ENCODE measurements at places on chromosomes 12 and 14. TPM values are rescaled to one million over a fixed set of nuclear protein-coding genes. Genes with fewer than 3 reads are reported as not detected.
A peak's percentile ranks its signal among the peaks of the same experiment; 100 is the strongest.

The ANO4 gene
- 1.0 TPM for total RNA-seq

The CALCOCO1 gene
- total RNA-seq, result 301 TPM

The ZNF891 gene
- 2.7 TPM for total RNA-seq

The TIGAR gene
- total RNA-seq, result 2.9 TPM

The CLEC4C gene
- not detected for total RNA-seq

The ADCK1 gene
- 4.9 TPM for total RNA-seq

The BLOC1S1 gene
- total RNA-seq, result 162 TPM

The DUSP16 gene
- 61.0 TPM for total RNA-seq

The GPRC5D gene
- total RNA-seq, result not detected

The VAMP1 gene
- total RNA-seq, result 8.2 TPM

The NDUFA12 gene
- total RNA-seq, result 104 TPM

DNA sequence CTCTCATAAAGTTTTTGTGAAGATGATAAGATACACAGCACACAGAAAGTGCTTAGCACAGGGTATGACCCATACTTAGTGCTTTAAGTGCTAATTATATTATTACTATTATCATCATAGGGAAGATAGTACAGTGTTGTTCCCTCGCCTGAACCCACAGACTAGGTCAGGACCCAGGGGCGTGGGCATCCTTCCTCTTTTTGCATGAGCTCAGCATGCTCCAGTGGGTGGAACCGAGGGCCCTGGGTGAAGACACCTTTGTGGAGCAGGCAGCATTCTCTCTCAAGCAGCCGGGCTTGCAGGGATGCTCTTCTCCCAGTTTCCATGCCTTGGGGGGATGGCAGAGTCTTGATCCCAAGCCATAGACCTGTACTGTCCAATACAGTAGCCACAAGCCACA lies 34.8 kb downstream of the CRACR2A start:
- DNase-seq, result no peak

DNA sequence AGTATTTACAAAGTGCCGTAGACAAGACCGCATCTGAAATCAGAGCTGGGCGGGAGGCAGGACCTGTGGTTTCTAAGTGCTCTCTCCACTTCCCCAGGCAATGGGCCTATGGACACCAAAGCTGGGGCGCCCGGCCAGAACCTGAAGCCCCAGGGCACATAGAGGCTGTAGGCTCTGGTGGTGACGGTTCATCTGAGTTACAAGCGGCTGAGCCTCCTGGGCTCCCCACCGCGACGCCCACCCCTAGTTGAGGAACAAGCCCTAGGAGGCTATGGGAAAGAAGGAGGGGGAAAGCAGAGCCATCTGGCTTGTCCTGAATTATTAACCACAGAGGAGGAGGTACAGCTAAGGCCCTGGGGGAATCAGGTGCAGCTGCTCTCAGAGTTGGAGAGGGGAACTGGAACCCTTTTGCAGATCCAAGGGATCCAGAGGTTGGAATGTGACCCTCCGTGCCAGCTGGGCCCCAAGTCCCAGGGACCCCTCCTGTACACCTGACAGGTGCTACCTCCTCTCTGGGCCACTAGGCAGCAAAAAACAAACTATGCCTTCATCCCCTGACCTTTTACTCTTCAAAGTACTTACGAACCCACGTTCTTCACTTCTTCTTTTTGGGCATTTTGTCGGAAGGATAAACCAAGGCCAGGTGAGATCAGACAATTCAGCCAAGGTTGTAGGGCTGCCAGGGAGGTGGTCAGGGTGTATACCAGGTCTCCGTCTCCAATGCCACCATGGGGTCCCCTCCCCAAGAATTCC lies 77.2 kb downstream of the ARL6IP4 start:
- DNase-seq, result no peak

- DNase-seq, result no peak
These were observed 269.5 kb downstream of the ACSS3 start for GRCh38 chr12:81347404-81347803.

DNA sequence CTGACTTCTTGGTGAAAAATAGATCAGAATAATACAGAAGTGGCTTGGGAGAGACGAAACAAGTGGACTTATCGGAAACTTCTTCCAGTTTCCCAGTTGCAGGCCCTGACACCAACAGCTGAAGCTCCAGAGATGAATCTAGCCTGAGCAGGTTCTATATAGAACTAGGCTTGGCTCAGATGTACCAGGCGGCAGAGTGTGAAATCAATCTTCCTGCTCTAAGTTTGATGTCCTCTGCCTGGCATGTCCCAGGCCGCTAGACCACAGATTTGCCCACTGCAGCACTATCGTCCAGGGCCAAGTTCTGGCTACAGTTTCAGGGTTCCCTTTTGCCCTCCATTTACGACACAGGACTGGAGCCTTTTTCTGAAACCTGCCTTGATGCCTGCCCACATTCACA lies 91.3 kb upstream of the PLEKHA5 start:
- DNase-seq, result no peak

DNA sequence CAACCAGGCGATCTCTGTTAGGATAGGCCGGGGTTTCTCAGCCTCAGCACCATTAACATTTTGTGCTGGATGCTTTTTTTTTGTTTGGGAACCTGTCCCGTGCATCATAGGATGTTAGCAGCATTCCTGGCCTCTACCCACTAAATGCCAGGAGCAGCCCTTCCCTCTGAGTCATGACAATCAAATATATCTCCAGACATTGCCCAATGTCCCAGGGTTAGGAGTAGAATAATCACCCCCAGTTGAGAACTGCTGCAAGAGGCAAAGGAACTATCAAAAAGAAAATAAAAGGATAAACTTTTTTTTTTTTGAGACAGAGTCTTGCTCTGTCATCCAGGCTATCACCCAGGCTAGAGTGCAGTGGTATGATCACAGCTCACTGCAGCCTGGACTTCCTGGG lies 76.0 kb downstream of the ACACB start:
- DNase-seq, result no peak

- DNase-seq, result no peak
These were observed 101.3 kb downstream of the CACNA1C start for GRCh38 chr12:2154050-2154449.

- DNase-seq, result no peak
These were observed 31.0 kb upstream of the SLC38A1 start for GRCh38 chr12:46299851-46300250.

DNA sequence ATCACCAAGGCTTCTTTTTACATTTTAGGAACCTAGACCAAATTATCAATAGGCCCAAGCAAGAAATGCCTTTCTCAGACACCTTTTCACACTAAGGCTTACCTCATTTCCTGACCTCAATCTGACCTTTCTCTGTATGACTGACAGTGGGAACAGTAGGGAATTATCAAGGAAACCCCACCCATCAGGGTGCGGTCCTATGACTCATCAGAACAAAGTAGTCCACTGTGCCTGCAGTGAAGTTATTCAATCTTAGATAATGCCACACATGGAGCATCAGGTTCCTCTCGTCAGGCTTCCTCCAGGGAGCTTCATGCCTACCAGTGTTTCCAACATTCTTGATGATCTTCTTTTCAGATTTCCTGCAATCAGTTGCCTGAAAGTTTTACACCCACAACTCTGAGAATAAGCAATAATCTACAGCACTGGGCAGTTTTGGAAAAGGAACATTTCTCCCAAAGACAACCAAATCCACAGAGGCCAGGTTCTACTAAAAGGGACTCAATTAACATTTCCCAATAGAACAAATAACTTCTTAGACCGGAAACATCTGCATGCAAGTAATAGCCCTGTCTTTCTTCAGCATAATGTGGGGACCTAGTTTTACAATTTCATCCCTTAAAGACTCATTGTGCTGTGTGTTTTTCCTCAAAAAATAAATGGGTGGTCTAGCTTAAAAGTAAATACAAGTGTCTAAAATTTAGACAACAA lies 35.9 kb upstream of the TMTC2 start:
- DNase-seq, result no peak

DNA sequence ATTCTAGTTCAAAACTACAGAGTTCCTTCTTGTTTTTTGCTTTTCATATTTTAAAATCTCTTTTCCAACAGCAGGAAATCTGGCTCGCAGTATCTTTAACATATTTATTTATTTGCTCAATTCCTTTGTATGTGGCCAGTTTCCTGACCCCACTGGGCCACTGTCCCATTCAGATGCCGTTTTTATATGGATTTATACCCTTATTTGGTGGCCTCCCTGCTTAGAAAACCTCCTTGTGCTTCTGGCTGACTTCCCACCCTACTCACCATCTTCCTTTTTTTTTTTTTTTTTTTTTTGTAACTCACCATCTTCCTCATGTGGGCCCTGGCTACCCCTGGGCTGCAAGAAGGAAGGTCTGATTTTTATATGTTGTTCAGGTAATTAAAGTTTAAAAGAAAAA lies 53.9 kb downstream of the TTLL5 start:
- DNase-seq, result no peak

DNA sequence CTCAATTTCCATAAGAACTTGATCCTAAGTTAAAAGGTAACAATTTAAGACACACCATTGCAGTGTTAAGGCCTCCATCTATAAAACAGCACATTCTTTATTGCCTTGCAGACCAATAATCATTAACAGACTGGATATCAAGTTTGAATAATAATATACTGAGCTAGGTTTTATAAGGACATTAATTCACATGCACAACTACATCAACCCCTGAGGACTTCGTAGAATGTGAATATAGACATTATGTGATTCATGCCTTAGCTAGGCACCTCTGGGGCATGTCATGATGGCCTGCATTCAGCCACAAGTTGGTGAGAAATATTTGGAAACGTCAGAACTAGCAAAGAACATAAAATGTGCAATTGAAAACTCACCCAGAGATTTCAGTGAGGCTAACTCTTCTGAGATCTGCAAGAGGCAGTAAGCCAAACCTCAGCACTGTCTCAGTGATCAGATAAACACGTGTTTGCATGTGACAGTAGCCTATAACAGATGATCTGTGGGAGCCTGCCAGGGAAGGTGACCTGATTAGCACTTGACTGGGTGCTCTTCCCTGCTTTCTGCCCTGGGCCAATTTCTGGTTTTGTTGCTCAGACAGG lies 492.2 kb downstream of the FLRT2 start:
- DNase-seq, result no peak

- no peak for DNase-seq
These were observed 135.5 kb upstream of the SFSWAP start for GRCh38 chr12:131575371-131575770.

DNA sequence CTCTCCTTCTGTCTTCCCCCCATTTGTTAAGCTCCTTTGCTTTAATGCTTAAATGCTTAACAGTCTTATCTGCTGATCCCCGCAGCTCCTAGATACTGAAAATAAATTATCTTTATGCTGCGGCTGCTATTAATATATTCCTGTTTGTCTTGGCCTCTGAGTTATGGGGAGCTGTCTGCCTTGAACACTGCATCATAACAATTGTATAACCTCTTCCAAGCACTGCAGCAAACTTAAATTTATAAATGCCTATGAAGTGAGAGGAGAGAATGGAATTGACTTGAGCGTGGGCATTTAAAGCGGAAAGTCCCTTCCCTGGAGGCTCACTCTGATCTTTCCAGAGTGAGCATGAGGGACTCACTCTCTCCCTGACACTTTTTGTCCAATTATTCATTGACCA lies 23.1 kb upstream of the DCP1B start:
- no peak for DNase-seq

GRCh38 chr12:101885912-101886561 lies 8.7 kb downstream of the DRAM1 start:
- DNase-seq, result no peak

DNA sequence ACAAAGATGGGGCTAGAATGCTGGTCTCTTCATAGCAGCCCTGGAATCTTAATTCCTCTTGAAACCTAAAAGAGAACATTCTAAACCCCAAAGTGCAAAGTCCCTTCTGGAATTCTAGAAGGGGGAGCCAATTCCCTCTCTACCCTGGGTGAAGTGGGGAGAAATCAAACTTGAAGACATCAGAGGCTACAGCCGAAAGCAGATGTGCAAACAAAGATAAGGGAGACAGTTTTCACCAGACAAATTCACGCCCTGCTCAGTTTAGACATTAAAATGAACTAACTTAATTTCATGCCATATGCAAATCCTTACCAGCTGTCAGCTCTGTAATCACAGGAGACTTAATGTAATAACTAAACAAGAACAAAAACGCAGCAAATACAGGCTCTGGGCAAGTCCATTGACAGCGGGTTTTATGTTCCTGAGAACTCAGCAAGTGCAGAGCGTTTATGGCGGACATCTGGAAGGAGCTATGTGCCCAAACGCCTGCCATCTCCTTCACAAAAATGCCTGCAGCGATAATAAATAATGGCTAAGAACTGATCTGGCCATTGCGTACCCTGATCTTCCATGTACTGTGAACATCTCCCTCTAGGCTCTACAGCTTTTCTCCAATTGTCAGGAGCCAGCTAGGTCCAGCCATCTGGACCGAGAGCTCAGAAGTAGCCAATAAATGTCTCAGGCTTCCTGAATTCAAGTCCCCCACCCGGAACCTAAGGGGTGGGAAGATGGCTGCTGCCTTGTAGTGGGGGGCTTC lies 19.1 kb upstream of the FICD start:
- no peak for DNase-seq

DNA sequence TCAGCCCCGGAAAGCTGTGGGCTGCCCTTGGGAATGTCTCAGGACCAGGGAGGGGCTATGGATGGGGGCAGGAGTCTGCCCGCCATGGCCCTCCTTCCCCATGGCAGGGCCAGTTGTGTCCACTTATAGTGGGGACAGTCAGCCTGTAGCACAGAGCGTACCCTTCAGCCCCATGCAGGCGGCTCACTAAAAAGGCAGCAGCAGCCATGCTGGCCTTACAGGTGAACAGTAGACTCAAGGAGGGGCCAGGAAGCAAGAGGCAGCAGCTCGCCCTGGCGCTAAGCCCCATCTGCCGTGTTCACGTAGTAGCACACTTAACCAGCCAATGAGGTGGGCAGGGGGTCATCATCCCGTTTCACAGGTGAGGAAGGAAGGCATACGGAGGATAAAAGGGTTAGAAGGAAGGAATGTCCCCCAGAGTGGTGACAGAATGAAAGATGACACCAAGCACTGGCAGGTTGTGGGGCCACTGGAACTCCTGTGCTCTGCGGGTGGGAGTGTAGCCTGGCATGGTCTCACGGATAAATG lies 52.7 kb downstream of the FAM222A start:
- peak; percentile 35 for DNase-seq

GRCh38 chr12:95390192-95390591 lies 83.8 kb upstream of the METAP2 start:
- no peak for DNase-seq

- DNase-seq, result no peak
These were observed 17.4 kb downstream of the GNG2 start for GRCh38 chr14:51877810-51878209.

GRCh38 chr14:68137704-68138619 lies 318.4 kb downstream of the RAD51B start:
- DNase-seq, result peak; percentile 76

DNA sequence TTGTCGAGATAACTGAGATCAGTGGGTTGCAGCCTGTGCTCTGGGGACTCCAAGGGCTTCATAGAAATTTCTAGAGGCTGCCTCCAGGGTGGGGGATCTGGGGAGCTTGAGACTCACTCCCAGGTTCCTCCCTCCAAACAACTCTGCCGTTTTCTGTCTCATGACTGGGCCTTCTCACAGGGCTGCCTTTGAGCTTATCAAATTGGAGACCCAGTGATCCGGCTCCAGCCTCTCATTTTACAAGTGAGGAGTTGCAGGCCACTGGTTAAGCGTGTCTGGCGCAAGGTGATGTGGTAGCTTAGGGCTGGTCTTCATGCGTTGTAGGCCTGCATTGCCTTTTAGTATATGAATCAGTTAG lies 85.8 kb downstream of the SLC25A47 start:
- DNase-seq, result no peak

- no peak for DNase-seq
These were observed 47.3 kb upstream of the BCAT1 start for GRCh38 chr12:24996102-24996797.
